ENCODE measurements at places on chromosomes 2 and 18. TPM values are rescaled to one million over a fixed set of nuclear protein-coding genes. Genes with fewer than 3 reads are reported as not detected.

The FABP1 gene
- polyA plus RNA-seq, result not detected

The TMEM169 gene
- polyA plus RNA-seq, result 0.30 TPM

The CFC1 gene
- polyA plus RNA-seq, result not detected

The IKZF2 gene
- polyA plus RNA-seq, result 1.4 TPM

The KIF1A gene
- polyA plus RNA-seq, result 0.32 TPM

- DNase-seq, result peak; percentile 82
Measured at GRCh38 chr18:48139431-48140347, 209.2 kb upstream of the SMAD2 start.

- DNase-seq, result no peak
Measured at GRCh38 chr18:42157878-42158277, 202.8 kb downstream of the PIK3C3 start.

- DNase-seq, result no peak
Measured at GRCh38 chr2:118525346-118525745, 322.1 kb downstream of the EN1 start.

DNA sequence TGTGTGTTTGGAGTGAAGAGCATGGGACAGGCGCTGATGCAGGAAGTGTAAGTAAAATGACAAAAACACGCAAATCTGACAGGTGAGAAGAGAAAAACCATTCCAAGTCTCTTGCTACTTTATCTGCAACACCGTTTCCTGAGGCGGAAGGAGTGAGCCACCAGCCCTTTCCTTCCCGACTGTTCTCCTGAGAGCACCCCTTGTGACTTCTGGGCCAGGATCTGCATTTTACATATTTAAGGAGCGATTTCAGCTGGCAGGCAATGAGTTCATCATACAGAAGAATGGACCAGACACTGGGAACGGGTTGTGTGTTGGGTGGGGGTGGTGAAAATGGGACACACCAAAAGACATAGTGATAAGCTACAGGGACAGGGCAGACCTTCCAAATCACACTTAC, 277.3 kb downstream of the TGIF1 start:
- DNase-seq, result no peak

DNA sequence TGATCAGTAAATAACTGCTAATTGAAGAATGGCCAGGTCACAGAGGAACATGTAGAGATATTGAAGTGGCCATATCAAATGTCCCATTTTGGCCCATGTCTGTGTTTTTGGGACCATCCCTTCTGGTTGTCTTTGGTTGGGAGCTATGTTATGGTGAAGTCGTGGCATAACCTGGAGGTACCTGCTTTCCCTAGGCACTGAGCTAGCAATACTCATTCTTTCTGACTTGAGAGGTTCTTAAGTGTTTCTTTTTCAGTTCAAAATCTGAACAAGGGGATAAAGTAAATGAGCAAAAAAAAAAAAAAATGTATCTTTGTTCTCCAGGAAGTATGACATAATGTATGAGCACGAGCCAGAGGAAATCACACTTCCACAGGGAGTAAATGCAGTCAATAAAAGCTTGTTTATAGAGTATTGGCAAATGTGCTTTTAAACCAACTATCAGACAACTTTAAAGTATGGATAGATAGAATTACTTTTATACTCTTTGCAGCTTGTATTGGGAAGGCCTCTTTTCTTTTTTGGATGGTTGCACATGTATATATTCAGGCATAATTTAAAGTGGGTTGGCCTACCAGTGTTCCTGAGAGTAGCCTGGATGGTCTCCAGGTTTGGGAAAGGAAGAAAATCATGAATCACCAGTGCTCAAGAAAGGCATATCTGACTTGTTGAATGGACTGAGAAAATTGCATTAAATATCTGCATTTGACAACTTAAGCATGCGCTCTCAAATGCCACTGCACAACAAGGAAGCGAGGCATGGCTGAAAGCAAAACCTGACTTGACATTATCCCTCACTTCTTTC, 125.0 kb downstream of the SPHKAP start:
- DNase-seq, result no peak

GRCh38 chr2:3463186-3463835, 56.0 kb downstream of the ADI1 start:
- DNase-seq, result no peak

DNA sequence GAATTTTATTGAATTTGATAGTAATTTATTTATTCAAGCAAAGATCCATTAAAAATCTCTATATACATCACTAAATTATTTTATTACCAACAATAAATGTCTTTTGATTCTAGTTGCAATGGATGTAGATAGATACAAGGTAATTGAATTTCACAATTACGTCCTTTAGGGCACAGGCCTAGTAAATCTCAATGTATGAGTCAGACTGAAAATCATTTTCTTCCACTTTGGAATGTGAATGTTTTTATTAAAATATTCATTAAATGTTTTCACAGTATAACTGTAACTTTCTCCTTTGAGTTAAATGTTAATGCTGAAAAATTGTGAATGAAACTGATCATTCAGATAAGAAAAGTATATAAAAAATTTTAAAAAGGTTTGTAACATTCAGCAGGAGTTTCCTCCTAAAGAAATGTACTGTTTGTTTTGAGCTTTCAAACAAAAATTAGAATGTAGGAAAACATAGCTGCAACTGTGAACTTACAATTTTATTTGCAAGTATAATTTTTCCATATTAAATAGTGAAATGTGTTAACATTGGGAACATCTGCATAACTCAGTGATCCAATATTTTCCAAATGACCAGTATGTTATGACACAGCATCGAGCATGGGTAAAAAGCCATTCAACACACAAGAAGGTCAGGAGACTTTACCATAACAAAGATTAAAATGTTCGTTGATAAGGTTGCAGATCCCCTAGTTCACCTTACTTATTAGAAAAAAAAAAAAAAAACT, 663.7 kb downstream of the METTL4 start:
- DNase-seq, result no peak

DNA sequence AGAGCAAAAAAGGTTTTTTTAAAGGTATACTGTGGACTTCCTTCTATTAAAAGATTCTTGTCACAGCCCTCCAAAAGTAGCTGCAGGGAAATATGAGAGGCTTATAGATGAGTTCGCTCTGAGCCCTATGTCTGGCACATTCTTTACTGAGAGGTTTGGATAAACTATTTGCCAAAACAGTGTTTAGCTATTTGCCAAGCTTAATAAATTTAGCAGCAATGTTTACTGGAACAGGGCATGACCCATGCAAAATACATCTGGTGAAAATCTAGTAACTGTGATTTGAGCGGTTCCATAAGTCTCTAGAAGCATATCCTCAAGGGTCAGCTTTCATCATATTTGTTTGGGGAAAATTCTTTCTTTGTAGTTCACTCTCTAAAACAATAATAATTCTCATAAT, 1696.7 kb upstream of the PIK3C3 start:
- no peak for DNase-seq

DNA sequence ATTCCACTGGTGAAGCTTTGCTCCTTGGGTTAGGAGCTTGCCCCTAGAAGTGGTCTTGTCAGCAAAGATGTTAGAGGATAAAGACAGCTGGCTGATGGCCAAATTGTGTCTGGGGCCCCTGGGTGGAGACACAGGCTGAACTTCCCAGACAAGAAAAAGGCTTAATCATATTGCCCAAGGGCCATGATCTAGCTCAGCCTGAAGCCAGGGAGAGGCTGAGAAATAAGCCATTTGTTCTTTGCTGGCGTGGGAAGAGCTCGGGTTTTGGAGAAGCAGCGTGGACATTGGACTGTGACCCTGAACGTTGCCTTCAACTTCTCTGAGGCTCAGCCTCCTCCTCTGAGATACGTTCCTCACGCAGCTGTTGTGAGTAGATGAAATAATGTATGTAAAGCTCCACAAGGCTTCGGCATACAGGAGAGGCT, 153.0 kb downstream of the ZFP36L2 start:
- DNase-seq, result no peak

GRCh38 chr2:136081582-136082210, 36.3 kb downstream of the CXCR4 start:
- no peak for DNase-seq

All from SK-N-SH (cell line).